K562 (cell line): ENCODE measurements at places on chromosomes 7 and 10.

GRCh38 chr7:2872296-2872874, 28.3 kb upstream of the GNA12 start:
- no peak for DNase-seq

GRCh38 chr7:17380736-17381662, 82.5 kb downstream of the AHR start:
- no peak for DNase-seq

GRCh38 chr10:67785098-67785497, 52.9 kb downstream of the DNAJC12 start:
- no peak for DNase-seq

GRCh38 chr7:142817506-142817905, 37.4 kb upstream of the EPHB6 start:
- DNase-seq: no peak

GRCh38 chr7:11648101-11648500, 183.9 kb downstream of the THSD7A start:
- DNase-seq: no peak

GRCh38 chr7:41886262-41886900, 183.5 kb upstream of the INHBA start:
- DNase-seq: no peak

- no peak for DNase-seq
Observed at GRCh38 chr10:114902151-114902550, 35.8 kb upstream of the TRUB1 start.

DNA sequence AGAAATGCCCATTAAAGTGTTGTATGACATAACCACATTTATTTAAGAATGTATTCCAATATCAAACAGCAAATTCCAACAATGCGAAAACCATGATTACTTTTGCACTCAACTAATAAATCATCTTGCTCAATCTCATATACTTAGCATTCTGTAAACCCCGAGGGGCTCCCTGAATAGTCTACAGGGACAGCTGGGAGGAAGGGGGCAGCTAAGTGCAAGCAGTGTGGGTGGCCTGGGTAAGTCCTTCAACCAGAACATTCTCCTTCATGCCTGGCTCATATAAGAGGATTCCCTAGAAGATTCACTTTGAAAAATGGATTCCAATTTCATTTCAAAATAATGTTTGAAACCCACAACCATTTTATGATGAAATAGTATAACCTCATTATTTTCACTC, 355.5 kb downstream of the CDC14C start:
- no peak for DNase-seq

- DNase-seq: no peak
Observed at GRCh38 chr10:80397014-80397413, 11.3 kb upstream of the PRXL2A start.

DNA sequence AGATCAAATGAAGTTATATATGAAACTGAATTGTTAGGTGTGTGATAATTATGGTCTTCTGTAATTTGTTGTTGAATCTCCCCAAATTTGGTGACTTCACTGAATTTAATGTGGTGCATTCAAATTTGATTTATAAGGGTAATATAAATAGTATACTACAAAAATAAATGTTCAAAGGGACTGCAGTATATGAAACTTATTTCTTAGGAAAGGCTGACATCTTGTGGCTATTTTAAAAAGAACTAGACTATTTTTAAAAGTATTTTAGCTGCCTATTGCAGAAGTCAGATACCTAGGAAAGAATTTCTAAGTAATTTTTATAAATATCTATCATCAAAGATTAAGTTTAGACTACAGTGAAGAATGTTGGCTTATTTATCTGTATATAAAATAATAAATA, 36.6 kb downstream of the ATRNL1 start:
- DNase-seq: no peak

- DNase-seq: peak; percentile 50
Observed at GRCh38 chr7:23277359-23277989, 21.7 kb upstream of the MALSU1 start.

DNA sequence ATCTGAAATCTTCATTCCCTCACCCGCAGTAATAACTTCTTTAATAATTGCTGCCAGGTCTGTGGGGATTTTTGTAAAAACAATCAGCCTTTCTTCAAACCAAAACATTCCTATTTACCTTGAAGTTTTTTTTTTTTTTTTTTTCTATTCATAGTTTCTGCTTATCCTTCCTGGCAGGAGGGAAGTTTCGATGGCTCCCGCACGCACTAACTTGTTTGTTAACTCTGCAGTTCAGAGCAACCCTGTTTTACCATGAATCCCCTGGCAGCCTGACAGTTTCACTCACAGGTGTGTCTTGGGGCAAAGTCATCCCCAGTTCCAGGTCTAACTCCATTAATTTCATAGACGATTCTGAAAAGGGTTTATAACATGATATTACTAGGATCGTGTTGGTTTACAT, 149.3 kb downstream of the KLF6 start:
- DNase-seq: no peak

DNA sequence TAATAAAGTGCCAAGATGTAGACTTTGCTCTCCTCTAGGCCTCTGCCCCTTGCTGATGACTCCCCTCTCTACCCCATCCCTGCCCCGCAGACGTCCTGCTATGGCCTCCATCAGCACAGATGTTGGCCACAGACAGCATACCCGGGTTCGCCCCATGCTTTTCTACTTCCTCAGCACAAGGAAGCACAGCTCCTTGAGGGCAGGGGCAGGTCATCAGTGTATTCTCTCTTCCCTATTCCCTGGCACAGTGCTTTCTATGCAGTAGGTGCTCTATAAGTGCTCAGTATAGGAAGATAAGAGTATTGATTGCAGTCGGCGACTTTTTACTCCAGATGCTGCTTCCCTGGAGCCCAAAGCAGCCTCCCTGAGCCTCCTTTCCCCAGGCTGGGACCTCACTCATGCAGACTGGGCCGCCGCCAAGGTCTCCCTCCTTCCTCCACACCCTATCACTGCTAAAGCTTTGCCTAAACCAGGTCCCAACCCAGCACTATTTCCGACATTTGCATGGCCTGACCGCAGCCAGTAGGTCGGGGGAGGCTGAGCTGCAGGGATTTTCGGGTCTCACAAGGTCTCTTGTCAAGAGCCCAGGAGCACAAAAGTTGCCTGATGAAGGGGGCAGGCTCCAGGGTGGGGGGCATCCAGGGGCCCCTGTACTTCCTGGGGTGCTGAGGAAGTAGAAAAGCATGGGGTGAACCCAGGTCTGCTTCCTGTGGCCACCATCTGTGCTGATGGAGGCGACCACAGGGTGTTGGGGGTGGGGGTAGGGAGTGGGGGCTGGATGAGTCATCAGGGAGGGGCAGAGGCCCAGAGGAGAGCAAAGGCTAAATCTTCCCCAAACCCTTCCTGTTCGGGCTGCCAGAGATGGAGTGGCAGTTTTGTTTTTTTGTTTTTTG, 8.0 kb downstream of the CALHM3 start:
- peak; percentile 73 for DNase-seq

- DNase-seq: peak; percentile 52
Observed at GRCh38 chr7:77995717-77996116, 197.1 kb downstream of the PHTF2 start.

DNA sequence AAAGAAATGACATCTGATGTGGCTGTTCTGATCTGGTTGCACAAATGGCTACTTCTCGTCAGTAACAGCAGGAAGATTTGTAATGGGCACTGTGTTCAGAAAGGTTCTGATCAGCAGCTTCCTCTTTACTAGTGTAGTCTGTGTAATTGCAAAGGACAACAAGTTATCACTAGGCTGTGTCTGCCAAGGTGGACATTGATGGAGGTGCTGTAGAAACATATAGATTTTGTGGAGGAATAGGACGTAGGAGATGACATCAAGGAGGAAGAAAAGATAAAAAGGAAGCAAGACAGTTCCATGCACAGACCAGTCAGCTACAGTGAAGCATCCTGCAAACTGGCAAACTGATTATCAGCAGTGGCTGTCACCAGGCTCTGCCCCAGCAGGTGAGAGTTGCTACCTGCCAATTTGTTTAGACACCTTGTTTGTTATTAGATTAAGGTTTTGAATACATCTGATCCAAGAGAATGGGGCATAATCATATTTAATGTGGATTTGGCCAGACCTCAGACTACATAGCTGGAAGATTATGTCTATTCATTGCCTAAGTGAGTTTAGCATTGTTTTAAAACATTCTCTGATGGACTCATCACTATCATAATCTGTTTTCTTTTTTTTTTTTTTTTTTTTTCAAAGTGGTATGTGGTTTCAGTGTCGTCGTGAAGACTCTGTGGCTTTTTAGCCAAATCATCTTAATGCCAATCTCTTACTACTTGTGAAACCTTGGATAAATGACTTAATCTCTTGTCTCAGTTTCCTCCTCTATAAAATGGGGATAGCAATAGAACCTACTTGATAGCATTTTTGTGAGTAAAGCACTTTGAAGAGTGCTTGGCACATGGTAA, 417.9 kb upstream of the LRGUK start:
- DNase-seq: no peak

GRCh38 chr7:47846138-47846836, 102.0 kb downstream of the PKD1L1 start:
- DNase-seq: no peak

GRCh38 chr7:102393467-102393866, 2.7 kb upstream of the PRKRIP1 start:
- DNase-seq: no peak

DNA sequence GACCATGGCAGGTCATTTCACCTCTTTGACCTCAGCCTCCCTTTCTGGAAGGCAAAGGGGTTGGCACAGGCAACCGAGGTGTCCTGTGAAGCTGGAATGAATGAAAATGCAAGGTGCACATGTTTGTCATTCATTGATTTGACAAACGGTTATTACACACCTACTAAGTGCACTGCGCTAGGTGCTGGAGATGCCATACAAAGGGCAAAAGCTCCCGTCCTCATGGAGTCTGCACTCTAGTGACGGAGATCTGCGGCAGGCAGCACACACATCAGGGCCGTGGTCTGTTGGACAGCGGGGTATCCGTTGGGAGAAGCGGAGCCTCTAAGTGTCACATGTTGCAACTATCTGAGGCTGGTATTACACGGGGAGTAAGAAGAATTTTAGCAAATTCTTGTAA, 44.2 kb downstream of the PRF1 start:
- no peak for DNase-seq

- DNase-seq: no peak
Observed at GRCh38 chr10:102153093-102153620, 968 bp downstream of the NOLC1 start.

GRCh38 chr10:129541200-129541599, 74.2 kb downstream of the MGMT start:
- DNase-seq: no peak

DNA sequence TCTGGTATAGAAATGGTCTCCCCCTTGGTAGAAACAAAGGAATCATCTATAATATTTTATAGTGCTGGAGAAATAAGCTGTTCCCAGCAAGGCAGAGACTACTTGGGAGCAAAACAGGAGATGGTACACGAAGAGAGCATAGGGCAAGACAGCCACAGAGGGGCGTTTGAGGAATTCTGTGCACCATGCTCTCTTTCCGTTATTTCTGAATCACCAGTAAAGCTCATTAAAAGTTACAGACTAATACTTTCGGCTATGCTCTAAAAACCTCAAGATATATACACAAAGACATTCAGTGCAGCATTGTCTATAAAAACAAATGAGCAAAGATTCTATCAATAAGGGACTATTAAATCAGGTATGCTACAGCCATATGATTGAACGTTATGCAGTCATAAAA, 68.5 kb upstream of the FHIP2A start:
- DNase-seq: no peak

DNA sequence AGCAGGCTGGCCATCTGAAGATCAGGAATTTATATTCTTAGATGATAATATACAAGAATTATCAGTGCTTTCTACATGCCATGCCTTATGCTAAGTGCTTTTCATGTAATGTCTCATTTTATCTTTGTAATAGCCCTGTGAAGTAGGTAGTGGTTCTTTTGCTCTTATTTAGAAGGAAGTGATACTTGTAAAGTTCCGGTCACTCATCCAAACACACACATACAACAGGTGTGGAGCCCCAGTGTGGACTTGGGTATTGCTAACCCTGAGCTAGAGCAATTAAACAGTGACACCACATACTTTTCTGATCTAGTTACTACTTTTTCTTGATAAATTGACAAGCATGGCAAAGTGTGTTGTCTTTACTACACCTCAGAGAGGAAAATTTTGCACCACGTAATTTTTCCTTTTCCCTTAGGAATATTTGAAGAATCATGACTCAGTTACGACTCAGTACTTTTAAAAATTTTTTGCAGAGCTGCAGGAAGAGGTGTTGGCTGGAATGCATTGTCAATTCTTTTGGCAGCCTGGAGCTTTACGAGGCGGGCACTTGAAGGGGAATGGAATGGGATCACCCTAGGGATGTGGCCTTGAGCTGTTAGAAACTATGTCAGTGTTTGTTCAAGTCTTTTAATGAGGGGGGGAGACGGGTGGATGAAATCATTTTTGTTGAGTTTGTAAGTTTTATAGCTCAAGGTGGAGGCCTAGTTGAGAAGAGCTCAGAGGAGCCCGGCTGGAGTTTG, 212.5 kb upstream of the CELF2 start:
- no peak for DNase-seq

- DNase-seq: no peak
Observed at GRCh38 chr7:55477781-55478374, 94.4 kb downstream of the VOPP1 start.

DNA sequence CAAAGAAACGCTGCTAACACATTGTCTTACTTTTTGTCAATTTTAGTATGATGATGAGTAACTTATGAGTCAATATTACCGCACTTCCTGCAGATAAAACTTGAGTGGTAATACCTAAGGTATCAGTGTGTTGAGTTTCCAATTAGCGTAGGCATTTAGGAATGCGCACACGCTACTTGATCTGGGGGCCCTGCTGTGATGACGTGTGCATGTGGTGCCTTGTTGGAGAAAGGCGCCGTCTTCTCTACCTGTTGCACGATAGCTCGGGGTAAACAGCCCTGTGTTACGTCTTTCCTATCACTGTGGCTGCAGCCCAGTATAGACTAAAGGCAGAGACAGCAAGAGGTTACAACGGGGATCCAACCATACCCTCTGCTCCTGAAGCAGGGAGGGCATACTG, 476.8 kb upstream of the ADARB2 start:
- no peak for DNase-seq

GRCh38 chr10:6254201-6254600, 51.5 kb downstream of the PFKFB3 start:
- DNase-seq: no peak

DNA sequence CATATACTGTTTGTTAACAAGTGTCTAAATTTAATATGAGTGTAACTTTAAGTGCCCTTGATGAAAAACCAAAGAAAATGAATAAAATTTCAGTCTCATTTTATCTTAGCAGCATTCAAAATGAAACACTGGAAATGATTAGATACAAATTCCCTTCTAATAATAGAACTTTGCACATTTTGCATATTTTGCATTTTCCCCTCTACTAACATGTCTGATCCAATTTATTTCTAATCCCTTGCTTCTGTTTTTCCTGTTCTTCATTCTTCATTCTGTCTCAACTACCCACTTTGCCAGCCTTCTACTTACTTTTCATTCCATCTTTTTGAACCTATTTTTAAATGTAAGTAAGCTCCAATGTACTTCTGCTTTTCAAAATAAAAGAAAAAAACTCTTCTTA, 42.7 kb upstream of the SEMA3D start:
- DNase-seq: no peak

GRCh38 chr7:90910136-90910535, 314.0 kb downstream of the CDK14 start:
- no peak for DNase-seq
